Activated CD4-positive, alpha-beta T cell treated with anti-CD3 and anti-CD28 coated beads for 36 hours (primary cell): ENCODE measurements at places on chromosomes 7 and 10.

- no peak for DNase-seq
Observed at GRCh38 chr10:43383204-43383971, 12.0 kb downstream of the FXYD4 start.

DNA sequence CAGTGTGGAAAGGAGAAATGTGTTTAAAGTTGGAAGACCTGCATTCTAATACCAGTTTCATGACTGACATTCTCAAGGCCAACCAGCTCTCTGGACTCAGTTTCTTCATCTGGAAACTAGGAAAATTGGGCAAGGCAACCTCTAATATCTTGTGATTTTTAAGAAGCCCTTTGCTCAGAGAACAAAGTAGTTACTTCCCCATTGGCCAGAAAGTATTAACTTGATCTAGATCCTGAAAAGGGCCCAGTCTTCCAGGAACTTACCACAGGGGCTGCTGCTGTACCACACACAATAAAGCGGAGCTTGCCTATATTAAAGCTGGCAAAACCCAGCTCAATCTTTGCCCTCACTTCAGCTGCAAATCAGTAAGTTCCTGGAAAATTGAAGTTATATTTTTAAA lies 155.6 kb upstream of the ADO start:
- DNase-seq, result no peak

GRCh38 chr7:130903358-130903974 lies 169.5 kb upstream of the KLF14 start:
- no peak for DNase-seq

GRCh38 chr7:135728136-135728669 lies at the start of gene SLC13A4:
Gene SLC13A4 (minus strand): TSS chr7:135728186. CDS start chr7:135727496, 690 bp downstream.
- DNase-seq, result no peak

- DNase-seq, result no peak
Observed at GRCh38 chr10:42827201-42827600, 44.6 kb downstream of the BMS1 start.

- peak; percentile 52 for DNase-seq
Observed at GRCh38 chr10:68560186-68560942, at the start of gene TET1. Gene TET1 (plus strand): TSS chr10:68560337. CDS start chr10:68572339, 12,002 bp downstream.

DNA sequence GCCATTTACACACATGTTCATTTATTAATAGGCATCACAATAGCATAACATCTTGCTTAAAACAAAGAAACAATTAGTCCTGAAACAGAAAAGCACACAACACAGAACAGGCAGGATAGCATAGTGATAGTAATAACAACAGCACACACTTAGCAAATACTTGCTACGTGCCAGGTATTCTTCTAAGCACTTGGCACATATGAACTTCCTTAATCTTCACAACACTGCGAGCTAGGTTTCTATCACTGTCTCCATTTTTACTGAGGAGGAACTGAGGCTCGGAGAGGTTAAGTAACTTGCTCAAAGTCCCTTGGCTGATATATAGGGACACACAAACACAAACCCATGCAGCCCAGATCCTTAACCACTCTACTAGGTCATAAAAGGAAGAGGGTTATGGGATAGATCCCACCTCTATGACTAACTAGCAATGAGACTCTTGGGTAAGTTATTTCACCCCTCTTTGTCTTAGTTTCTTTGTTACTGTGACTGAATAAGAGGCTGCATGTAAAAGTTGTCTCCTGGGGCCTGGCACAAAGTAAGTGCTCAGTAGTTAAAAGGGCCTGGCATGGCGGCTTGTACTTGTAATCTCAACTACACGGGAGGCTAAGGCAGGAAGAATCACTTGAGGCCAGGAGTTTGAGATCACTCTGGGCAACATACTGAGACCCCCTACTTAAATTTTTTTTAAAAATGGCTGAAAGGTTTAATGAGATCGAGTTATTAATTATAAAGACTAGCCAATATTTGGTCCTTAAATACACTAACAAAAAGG lies 181.0 kb upstream of the RHOBTB1 start:
- no peak for DNase-seq

- DNase-seq, result no peak
Observed at GRCh38 chr10:3887404-3887803, 102.4 kb upstream of the KLF6 start.

- no peak for DNase-seq
Observed at GRCh38 chr10:131146790-131147189, 164.7 kb downstream of the TCERG1L start.

DNA sequence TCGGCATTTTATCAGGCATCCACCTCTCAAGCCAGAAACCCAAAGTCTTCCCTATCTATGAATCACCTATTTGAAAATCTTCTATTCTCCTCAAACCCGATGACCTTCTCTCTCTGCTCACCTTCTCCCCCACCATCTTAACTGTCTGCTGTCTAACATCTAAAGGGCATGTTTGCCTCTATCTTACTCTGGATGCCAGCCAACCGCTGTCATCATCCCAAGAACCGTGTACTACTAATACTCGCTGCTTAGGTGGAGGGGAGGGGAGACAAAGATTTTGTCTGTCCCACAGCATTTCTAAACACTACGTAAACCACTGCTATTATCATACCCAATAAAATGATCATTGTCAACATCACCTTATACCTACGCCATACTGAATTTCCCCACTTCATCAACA lies 29.5 kb downstream of the PAXIP1 start:
- DNase-seq, result no peak

DNA sequence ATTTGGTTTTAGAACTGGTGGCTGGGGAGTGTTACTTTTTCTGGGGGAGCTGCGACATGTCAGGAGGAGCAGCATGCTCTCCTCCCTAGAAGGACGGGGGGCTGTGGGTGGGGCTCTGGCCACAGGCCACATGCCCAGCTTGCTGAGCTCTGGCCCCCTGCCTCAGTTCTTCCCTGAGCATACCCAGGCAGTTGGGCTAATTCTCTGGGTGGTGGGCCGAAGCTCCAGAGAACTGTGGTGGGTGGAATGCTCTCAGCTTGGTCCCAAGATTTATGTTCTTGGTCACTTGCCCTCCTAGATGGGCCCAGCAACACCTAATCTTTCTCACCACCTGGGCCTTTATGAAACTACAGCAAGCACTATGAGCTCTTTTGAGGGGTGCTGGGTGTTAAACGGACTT lies 5.1 kb upstream of the ZNF775 start:
- no peak for DNase-seq

GRCh38 chr7:37283716-37284115 lies 164.9 kb downstream of the ELMO1 start:
- no peak for DNase-seq

DNA sequence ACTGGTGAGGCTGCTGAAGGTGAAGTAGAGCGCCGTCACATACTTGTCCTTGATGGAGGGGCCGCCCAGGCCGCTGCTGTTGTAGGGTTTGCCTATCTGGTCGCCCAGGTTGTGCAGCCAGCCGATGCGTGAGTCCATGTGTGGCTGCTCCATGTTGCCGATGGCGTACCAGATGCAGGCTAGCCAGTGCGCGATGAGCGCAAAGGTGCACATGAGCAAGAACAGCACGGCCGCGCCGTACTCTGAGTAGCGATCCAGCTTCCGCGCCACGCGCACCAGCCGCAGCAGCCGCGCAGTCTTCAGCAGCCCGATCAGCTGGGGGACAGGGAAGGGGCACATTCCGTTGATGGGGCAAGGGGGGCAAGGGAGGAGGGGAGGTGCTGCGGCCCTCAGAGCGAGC lies 26.6 kb downstream of the KCNH2 start:
- no peak for DNase-seq

DNA sequence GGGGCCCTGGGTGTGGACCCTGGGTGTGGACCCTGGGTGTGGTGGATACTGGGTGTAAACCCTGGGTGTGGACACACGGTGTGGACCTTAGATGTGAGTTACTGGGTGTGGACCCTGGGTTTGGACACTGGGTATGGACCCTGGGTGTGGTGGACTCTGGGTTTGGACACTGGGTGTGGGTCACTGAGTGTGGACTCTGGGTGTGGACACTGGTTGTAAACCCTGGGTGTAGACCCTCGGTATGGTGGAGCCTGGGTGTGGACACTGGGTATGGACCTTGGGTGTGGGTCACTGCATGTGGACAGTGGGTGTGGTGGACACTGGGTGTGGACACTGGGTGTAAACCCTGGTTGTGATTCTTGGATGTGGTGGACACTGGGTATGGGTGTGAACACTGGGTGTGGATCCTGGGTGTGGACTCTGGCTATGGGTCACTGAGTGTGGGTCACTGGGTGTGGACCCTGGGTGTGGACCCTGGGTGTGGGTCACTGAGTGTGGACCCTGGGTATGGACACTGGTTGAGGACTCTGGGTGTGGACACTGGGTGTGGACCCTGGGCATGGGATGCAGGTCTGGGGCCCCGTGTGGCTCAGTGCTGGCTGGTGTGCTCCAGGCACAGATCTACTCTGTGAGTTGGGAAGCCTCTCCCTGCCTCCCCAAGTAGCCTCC lies 356.2 kb downstream of the GLRX3 start:
- DNase-seq, result no peak

DNA sequence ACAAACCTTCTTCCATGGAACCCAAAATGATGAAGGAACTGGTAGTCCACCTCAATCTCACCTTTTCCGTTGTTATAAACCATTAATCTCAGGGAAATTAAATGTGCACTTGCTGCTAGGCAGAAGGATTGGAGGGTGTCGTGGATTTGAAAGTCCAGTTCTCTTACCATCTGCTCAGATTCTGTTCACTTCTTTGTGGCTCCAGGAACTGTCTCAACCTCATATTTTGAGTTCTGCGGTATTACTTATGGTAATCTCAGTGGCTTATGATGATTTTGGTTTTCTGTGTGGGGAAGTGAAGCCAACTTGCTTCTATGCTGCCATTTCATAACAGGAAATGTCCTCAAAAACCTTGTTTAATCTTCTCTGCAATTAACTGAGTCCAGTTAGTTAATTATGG lies 136.4 kb downstream of the CDC14C start:
- no peak for DNase-seq

DNA sequence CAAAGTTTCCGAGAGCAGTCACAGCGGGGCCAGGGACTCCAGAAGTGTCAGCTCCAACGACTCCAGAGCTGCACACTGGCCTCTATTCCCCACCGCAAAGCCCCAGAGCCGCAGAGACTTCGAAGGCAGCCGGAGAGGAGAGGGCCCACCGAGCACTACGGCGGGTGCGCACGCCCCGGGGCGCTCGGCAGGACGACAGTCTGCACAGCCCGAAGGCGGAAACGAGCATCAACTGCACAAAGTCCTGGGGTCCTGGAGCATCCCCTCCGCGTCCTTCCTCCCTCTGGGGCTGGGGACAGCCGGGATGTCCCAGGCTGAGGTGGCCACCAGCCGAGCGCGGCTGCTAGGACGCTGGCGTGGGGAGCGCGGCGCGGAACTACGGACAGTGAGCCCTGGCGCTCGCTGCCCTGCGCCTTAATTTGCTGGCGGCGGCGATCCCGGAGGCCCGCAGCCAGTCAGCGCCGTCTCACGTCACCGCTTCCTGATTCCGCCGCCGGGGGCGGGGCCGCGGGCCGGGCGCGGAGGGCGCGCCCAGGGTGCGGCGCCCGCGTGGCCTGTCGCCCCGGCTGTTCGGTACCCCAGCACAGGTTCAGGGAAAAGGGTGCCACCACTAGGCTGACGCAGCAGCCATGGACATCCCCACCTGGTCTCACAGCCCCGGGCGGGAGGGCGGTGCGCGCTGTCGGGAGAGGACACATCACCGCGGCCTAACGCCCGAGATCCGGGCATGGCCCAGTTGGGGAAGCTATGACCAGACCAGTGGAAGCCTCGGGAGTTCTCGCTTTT lies at the start of gene TBX20:
Gene TBX20 (minus strand): TSS at position 391 of the 786 bp plus-strand sequence. CDS start 480 bp downstream, outside the sequence.
- peak; percentile 65 for DNase-seq

- DNase-seq, result peak; percentile 66
Observed at GRCh38 chr10:22436526-22436892, 91.2 kb downstream of the SPAG6 start.
